T-helper 2 cell (primary cell): ENCODE measurements at places on chromosomes 6 and 20.

DNA sequence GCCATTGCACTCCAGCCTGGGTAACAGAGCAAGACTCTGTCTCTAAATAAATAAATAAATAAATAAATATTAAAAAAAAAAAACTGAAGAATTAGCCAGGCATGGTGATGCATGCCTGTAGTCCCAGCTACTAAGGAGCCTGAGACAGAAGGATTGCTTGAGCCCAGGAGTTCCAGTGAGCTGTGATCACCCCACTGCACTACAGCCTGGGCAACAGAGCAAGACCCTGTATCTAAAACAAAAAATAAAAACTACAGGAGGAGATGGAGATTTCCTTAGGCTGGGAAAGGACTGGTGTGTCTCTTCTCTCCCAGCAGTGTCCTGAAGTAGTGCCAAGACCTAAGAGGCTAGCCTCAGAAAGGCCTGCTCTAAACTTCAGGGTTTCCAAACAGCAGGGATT is 8.1 kb upstream of the GTF3C6 start:
- DNase-seq: no peak

DNA sequence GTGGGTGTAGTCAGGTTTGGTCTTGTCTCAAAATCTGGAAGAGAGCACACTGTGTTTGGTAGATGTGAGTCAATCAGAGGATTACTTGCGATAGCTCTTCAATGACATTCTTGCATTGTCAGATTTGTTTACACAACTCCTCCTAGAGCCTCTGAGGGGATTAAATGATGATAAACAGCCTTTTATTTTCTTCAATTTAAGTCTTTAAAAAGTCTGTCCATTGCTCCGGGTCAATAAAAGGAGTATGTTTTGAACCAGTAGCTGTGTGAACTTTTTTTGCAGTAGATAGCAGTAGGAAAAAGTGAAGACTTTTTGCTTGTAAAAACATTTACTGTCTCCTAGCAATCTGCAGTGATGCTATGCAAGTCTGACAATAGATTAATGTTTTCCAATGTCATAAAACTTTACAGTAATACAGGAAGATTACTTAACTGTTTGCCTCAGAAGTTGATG is 49.9 kb downstream of the GJA1 start:
- DNase-seq: no peak

- no peak for DNase-seq
These were observed 81.7 kb upstream of the CD83 start for GRCh38 chr6:14035874-14036273.

DNA sequence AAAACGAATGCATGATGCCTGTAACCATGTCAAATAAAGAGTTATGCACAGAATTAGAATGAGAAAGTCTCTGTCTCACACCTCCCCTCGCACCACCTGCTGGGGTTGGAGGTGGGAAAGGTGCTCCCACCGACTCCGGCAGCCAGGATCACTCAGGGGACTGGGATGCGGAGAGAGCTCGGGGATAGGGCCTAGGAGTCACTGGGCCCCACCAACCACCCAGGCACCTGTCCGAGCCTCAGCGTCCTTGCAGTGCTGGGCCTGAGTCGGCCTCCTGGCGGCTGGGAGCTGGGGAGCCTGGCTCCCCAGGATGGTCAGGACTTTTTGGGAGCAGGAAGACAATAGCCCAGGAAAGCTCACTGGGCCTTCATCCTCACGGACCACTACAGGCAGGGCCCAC is 22.4 kb upstream of the CHRNA4 start:
- DNase-seq: no peak
